ENCODE measurements at places on chromosomes 3 and 15. TPM values are rescaled to one million over a fixed set of nuclear protein-coding genes. Genes with fewer than 3 reads are reported as not detected.
A peak's percentile ranks its signal among the peaks of the same experiment; 100 is the strongest.

DNA sequence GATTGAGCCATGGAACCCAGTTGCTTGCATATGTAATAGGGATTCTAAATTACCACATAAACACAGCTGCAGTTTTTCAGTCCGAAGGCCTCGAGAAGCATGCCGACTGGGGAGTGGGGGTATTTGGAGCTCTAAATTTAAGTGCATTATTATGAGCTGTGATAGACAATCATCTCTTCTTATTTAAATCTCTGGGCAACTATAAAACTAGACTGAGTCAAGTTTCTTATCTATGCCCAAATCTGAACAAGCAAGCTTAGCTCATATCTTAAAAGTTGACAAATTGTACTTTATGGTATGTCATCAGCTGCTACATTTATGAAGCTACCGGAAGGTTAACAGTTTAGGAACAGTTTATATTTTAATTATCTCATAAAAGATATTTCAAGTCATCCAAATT is 19.5 kb upstream of the THRB start:
- DNase-seq, result no peak

GRCh38 chr15:44243141-44243540 is 45.4 kb upstream of the GOLM2 start:
- no peak for DNase-seq

DNA sequence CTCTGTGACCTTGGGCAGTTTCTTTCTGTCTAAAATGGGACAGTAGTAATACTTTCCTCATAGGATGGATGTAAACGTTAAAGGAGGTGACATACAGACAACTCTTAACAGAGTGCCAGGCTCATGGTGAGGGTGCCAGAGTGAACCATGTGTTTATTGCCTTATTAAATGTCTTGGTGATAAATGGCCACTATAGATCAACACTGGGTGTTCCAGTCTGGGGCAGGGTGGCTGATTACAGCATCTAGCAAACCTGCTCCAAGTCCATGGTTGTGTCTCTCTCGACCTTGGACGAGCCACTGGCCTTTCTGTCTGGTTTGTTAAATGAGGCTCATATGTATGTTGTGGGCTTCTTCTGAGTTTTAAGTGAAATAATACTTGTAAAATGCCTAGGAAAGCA is 75.1 kb downstream of the TRAK1 start:
- DNase-seq, result no peak

DNA sequence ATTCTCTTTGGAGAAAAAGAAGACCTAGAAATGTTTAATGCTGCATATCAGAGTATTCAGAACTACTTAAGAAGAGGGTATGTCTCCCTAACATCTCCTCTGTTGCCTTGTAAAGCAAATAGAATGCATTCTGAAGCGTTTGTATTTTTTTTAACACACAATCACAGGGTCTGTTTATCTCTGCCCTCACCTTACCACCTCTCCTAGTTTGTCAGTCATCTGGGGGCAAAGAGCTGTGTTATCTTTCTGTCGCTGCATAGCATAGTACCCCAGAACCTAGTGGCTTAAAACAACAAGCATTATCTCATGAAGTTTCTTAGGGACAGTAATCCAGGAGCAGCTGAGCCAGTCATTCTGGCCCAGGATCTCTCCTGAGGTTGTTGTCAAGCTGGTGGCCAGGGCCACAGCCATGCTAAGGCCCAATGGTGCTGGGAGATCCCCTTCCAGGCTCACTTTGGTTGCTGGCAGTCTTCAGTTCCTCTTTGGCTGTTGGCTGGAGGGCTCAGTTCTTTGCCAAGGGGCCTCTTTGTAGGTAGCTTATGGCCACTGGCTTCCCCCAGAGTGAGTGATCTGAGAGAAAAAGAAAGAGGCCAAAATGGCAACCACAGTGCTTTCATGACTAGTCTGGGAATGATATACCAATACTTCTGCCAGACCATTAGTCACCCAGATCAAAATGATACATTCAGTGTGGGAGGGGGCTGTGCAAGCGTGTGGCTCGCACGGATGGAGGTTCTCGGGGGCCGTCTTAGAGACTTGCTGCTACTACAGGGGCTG is 17.8 kb downstream of the EDEM1 start:
- no peak for DNase-seq

DNA sequence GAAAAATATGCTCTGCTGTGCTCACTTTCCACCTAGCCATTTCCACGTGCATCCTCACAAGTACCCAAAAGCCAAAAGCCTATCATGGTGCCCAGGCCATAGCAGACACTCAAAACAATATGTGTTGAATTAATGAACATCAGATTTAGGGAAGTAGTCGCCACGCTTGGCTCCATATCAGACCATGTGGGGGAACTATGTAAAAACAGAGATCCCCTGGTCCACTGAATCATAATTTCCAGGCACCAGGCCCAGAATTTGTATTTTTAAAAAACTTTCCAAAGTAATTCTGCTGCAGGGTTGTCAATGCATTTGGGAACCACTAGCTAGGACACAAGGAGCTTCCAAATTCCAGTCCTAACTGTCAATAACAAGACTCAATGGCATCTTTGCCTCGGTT is 77.3 kb downstream of the CNTN3 start:
- DNase-seq, result no peak

- peak; percentile 82 for DNase-seq
These were observed at the start of gene BOC for GRCh38 chr3:113211330-113212149. BOC (plus strand) TSS chr3:113211557; CDS start chr3:113249803, 38,246 bp downstream.

GRCh38 chr3:5022187-5022965 is 43.1 kb downstream of the BHLHE40 start:
- DNase-seq, result no peak

KNG1 gene
- 157 TPM for polyA plus RNA-seq

DNA sequence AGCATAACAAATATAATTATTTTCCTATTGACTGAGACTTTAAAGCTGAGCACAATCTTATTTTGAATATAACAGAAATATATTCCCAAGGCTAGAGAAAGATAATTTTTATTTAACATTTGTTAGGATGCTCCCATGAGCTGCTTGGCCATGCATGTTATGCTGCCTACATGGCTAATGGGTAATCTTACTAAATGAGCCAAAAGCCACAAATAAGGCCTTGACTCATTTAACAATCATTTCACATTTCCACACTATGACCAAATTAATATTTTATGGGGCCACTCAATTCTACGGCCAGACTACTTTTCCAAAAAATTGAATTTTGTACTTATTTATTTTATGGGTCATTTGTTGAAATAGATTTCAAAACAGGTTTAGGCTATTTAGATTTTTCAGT is 141.7 kb downstream of the MEIS2 start:
- DNase-seq, result no peak

GRCh38 chr3:111215481-111215880 is 143.9 kb downstream of the NECTIN3 start:
- no peak for DNase-seq

DNA sequence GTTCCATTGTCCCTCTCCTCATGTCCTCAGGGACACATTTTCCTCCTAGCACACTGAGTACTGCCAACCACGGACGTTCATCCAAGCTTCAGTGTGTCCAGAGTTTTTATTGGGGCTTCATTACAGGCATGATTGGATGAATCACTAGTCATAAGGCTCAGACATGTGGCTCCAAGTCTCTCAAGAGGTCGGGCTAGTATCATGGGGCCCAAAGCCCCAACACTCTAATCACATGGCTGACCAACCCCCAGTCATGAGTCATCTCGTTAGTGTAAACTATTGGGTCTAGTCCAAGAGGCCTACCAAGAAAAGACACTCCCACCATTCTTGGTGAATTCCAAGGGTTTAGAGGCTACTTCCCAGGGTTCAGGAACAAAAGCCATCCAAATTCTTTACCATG is 4.4 kb downstream of the TERC start:
- DNase-seq, result no peak

GRCh38 chr3:58077596-58078285 is 69.5 kb downstream of the FLNB start:
- DNase-seq, result no peak

DNA sequence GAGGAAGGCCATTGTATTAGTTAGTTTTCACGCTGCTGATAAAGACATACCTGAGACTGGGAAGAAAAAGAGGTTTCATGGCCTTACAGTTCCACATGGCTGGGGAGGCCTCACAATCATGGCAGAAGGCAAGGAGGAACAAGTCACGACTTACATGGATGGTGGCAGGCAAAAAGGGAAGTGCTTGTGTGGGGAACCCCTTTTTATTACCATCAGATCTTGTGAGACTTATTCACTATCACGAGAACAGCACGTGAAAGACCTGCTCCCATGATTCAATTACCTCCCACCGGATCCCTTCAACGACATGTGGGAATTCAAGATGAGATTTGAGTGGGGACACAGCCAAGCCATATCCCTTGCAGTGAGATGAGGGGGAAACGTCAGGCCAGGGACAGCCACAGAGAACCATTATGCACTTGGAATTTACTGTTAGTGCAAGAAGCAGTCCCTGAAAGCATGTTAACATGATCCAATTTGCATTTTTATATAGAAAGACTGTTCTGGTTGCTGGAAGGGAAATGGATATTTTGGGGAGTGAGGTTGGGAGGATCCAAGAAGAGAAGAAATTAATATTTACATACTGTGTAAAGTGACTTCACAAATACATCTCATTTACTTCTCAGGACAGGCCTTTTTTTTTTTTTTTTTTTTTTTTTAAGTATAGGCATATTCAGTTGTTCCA is 87.1 kb downstream of the ARNT2 start:
- no peak for DNase-seq

- DNase-seq, result no peak
These were observed 41.2 kb downstream of the CRYBG3 start for GRCh38 chr3:97863031-97863430.

DNA sequence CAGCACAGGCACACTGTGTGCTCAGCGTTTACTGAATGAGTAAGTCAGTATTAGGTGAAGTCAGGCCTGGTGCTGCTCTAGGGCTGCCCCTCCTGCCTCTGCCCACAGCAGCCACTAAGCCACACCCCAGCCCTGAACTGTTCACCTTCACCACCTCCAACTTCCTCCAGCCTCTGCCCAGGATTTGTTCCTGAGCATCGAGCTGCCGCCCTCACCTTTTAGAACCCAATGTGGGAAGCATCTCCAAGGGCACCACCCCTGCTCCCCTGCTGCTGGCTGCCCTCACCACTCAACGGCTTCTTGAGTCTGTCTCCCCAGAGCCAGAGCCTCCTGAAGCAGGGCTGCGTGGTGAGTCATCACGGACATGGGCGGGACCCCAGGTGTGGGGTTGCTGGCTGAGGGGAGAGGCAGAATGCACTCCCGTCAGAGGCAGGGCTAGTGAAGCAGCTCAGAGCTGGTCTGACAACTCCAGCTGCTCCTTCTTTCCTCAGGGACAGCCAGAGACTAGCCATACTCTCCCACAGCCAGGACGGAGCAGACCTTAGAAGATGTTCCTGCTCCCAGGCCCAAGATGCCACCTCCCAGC is 5.8 kb downstream of the HYAL2 start:
- DNase-seq, result no peak

SNX22 gene
- polyA plus RNA-seq, result 1.2 TPM

AMOTL2 gene
- polyA plus RNA-seq, result 92.3 TPM

SLC30A4 gene
- polyA plus RNA-seq, result 8.6 TPM

- DNase-seq, result no peak
These were observed 407.8 kb downstream of the TUSC7 start for GRCh38 chr3:117117188-117117936.

POC1A gene
- polyA plus RNA-seq, result 7.7 TPM

- DNase-seq, result no peak
These were observed 27.7 kb downstream of the OXSM start for GRCh38 chr3:25817638-25818037.
